ENCODE measurements at places on chromosomes 7 and 10.

DNA sequence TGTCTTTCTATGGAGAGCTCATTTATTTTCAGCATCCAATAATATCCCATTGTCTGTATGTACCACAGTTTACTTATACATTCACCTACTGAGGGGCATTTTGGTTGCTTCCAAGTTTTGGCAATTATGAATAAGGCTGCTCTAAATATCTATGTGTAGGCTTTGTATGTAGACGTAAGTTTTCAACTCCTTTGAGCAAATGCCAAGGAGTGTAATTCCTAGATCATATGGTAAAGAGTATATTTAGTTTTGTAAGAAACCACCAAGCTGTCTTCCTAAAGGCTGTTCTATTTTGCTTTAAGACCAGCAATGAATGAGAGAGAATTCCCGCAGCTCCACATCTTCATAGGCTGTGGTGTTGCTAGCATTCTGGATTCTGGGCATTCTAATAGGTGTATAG, 259.8 kb downstream of the DIP2C start:
- DNase-seq = peak; percentile 1

GRCh38 chr7:110568932-110569331, 522.0 kb upstream of the LRRN3 start:
- no peak for DNase-seq

DNA sequence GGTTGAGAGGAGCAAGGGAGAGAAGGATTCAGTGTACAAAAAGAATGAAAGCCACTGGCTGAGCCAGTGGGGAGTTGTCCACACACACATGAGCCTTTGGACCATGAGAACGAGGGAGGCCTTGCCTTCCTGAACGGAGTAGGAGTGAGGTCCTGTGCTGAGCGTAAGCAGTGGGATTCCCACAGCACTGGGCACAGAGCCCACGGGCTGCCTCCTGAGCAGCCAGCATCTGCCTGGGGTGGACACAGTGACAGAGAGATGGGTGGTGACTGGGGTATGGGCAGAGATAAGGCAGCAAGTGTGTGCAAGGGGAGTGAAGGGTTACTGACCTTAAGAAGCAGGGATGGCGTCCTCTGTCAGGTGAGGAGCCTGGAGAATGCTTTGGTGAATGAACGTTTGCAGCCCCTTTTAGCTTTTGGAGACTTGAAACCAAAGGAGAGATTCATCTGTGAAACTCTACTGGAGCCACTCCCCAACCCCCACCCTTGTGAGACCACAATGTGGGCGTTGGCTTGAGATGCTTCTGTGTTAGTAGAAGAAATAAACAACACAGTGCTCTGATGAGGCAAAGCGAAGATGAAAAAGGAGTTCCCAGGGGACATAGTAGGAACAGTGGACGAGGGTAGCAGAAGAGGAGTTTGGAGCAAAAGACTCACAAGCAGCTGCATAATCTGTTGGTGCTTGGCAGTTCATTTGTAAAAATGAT, 56.5 kb downstream of the FIGNL1 start:
- no peak for DNase-seq

GRCh38 chr10:80406204-80406603, 2.1 kb upstream of the PRXL2A start:
- no peak for DNase-seq

DNA sequence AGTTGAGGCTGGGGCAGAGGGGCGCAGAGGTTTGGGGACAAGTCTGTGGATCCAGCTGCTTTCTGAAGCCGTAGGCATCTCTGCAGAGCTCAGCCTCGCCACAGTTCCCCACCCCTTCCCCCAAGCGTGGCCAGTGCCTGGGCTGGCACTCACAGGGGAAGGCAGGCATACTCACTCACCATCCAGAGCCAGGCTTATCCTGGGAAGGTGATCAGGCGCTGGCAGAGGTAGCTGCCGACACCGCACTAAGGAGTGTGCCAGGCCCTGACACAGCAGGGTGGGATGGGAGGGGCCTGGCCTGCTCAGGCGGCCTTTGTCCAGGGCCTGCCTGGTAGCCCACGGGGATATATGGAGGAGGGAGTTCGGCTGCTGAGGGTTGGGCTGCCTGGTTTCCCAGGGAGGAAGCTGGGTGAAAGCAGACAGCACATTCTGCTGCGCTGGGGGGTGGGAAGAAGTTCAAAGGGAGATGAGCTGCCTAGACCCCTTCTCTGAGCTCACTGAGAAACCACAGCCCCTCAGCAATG, 15.9 kb downstream of the VSIR start:
- no peak for DNase-seq
